ENCODE measurements at places on chromosomes 2 and 18.
A peak's percentile ranks its signal among the peaks of the same experiment; 100 is the strongest.

GRCh38 chr18:59631583-59632181 lies 65.5 kb downstream of the CCBE1 start:
- no peak for DNase-seq

- no peak for DNase-seq
Observed at GRCh38 chr2:54545702-54546450, 89.7 kb downstream of the SPTBN1 start.

DNA sequence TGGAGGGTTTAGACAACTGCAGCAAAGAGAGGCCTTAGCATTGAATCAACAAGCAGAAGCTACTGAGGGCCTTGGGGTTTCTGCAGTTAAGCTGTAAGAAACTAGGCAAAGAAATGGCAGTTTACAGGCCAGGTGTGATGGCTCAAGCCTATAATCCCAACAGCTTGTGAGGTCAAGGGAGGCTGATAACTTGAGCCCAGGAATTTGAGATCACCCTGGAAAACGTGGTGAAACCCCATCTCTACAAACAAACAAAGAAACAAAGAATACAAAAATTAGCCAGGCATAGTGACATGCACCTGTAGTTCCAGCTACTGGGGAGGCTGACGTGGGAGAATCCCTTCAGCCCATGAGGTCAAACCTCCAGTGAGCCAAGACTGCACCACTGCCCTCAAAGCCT lies 421.6 kb upstream of the CHST9 start:
- no peak for DNase-seq

GRCh38 chr2:127220768-127221527 lies 849 bp upstream of the CYP27C1 start:
- no peak for DNase-seq

DNA sequence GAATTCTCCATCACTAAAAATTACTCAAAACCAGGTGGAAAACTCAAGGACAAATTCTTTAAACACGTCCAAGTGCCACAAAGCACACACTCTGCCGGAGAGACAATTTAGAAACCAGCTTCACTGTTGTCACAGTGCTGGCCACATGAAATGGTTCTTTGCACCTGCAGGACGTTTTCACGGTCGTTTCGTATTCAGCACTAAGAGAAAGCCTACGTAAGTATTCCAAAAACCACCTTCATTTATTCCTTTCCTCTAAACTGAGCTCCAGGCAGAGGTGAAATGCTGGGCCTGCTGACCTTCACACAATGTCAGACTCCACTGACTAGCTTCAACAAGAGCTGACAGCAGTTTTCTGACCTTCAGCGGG lies 680 bp downstream of the ATP5F1A start:
- no peak for DNase-seq

GRCh38 chr2:201751566-201751965 lies 29.2 kb downstream of the ALS2 start:
- DNase-seq: no peak

GRCh38 chr18:39845631-39846030 lies 2109.4 kb upstream of the PIK3C3 start:
- DNase-seq: no peak

DNA sequence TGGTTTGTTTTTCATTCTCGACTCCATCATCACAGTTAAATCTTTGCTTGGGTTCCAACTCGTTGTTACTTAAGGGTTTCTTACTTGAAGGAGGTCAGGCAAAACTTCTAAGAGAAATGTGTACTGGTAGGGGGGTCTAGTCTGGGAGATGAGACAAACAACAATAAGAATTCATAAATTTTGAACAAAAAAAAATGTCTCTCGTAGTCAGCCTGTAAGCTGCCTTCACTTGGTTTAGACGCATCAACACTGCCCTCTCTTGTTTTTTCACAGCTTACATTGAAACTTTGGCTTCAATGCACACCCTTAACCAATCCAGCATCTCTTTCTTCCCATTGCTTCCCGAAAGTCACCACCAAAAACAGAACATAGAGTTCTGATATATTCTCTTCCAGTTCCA lies 576.4 kb upstream of the PIK3C3 start:
- peak; percentile 11 for DNase-seq

DNA sequence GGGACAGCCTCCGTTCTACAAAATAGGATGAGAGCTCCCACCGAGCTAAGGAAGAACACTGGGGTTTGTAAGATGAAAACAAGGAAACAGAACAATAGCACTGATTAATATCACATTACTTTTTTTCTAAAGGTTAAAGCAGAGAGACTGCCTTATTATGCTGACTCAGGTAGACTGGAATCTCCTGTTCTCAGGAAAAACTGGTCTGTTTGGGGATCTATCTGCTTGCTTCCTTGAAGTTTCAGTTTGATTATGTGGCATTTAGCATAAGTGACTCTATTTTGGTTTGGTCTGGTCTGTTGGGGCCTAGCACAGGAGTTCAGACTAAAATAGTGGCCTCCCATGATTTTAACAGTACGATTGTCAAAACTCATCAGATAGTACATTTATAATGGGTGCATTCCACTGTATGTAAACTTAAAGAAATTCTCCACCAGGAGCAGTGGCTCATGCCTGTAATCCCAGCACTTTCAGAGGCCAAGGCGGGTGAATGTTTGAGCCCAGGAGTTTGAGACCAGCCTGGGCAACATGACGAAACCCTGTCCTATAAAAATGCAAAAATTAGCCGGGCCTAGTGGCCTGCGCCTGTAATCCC lies 64.1 kb upstream of the NDUFV2 start:
- no peak for DNase-seq

DNA sequence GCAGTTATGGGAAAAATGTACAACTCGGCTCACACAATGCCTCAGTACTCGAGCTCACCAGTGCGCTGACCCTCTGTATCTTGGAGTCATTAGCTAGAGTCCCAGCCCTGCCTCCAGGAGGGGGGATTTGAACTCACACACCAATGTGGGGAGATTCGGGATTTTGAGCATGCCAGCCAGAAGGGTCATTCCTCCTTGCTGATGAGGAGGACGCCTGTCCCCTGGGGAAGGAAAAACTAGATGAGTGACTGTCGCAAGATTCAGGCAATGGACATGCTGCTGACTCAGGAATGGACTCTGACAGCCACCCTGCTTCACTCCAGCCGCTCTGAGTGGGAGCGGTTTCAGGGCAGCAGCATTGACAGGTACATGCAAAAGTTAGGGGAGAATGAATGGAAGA lies 20.6 kb downstream of the FIGN start:
- DNase-seq: no peak

Measured in HS-5 (cell line).